ENCODE measurements at places on chromosomes 3 and 15.

- no peak overlapping the region for H3K27ac ChIP-seq
- no peak for DNase-seq
- H3K4me3 ChIP-seq, result no peak overlapping the region
- no peaks in the 10 kb centered on the region for H3K27me3 ChIP-seq
- no peaks in the 10 kb centered on the region for H3K36me3 ChIP-seq
Observed at GRCh38 chr3:79491029-79491641, 276.7 kb downstream of the ROBO1 start.

DNA sequence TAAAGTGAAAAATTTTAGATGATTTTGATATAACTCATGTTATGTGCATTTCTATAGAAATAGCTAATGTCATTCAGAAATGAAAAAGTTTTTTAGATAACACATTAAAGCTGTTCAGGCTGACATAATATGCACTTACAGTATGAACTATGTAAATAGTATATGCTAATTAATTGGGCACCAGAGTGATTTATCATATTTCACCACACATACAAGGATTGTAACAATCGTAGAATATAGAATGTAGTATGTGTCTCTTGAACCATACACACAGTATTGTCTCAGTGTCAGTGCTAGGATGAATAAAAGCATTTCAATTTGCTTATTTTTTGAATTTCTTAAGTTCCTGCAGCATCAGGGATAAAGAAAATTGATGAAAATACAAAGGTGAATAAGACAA, 710.0 kb downstream of the OTOL1 start:
- H3K27me3 ChIP-seq, result no peaks in the 10 kb centered on the region
- H3K36me3 ChIP-seq, result no peaks in the 10 kb centered on the region
- DNase-seq, result no peak
- no peak overlapping the region for H3K4me3 ChIP-seq
- no peak overlapping the region for H3K27ac ChIP-seq
- no peaks in the 10 kb centered on the region for H3K4me1 ChIP-seq

- H3K4me1 ChIP-seq, result no peaks in the 10 kb centered on the region
- peak overlapping the region; percentile 78 for H3K27ac ChIP-seq
- peak; percentile 28 for DNase-seq
- H3K27me3 ChIP-seq, result no peaks in the 10 kb centered on the region
Observed at GRCh38 chr15:22979238-22980188, 655 bp downstream of the CYFIP1 start.

- no peak for DNase-seq
- no peaks in the 10 kb centered on the region for H3K36me3 ChIP-seq
- no peak overlapping the region for H3K4me3 ChIP-seq
- H3K27ac ChIP-seq, result no peak overlapping the region
- H3K4me1 ChIP-seq, result no peaks in the 10 kb centered on the region
Observed at GRCh38 chr15:82602195-82602594, 45.0 kb downstream of the CPEB1 start.

DNA sequence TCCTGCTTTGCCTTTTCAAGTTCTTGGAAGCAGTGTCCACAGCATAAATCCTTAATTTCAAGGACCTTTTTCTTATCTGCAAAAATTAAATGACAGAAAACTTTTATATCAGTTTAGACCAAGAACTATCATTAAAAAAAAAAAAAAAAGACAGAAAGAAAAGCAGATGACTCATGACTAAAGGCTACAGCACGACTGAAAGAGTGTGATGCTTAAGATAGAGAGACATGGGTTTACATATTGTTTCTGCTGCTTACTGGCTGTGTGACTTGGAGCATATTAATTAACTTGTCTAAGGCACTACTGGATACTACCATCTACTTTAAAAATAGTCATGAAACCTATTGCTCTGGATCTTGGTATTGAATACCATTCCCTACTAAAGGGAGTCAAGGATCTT, 62.3 kb downstream of the CEP152 start:
- no peak overlapping the region for H3K4me3 ChIP-seq
- no peak overlapping the region for H3K27ac ChIP-seq
- H3K36me3 ChIP-seq, result no peaks in the 10 kb centered on the region
- H3K27me3 ChIP-seq, result no peaks in the 10 kb centered on the region
